ENCODE measurements at places on chromosomes 13 and 19. TPM values are rescaled to one million over a fixed set of nuclear protein-coding genes. Genes with fewer than 3 reads are reported as not detected.

DNA sequence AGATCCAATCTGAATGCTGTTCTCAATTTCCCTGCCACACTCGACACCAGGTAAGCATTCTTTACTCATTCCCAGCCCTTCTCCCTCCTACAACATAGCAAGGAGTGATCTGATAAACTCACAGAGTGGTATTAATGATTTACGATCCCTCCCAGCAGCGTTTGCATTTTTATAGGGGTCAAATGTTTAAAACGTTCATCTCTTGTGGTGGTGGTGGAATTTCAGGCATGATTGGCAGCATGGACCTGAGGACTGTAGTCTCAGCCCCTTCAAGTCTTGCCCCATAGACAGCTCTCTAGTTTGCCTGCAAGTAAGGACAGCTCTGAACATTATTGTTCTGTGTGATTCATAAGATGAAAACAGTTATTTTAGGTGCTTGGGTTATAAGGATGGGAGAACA is 565.7 kb downstream of the EFNB2 start:
- no peaks in the 10 kb centered on the region for H3K36me3 ChIP-seq
- H3K27ac ChIP-seq = no peak overlapping the region
- no peak overlapping the region for H3K4me3 ChIP-seq
- no peaks in the 10 kb centered on the region for H3K4me1 ChIP-seq

GRCh38 chr19:5093948-5094718 is 125.2 kb downstream of the KDM4B start:
- no peak overlapping the region for H3K27ac ChIP-seq
- no peak overlapping the region for H3K4me3 ChIP-seq
- peaks cover 94% of the 10 kb centered on the region for H3K36me3 ChIP-seq
- no peak for DNase-seq
- H3K27me3 ChIP-seq = no peaks in the 10 kb centered on the region

GRCh38 chr13:58619396-58620113 is 988.0 kb downstream of the PCDH17 start:
- H3K4me3 ChIP-seq = no peak overlapping the region
- H3K27me3 ChIP-seq = no peaks in the 10 kb centered on the region
- H3K4me1 ChIP-seq = no peaks in the 10 kb centered on the region
- no peak overlapping the region for H3K27ac ChIP-seq
- no peaks in the 10 kb centered on the region for H3K36me3 ChIP-seq

DNA sequence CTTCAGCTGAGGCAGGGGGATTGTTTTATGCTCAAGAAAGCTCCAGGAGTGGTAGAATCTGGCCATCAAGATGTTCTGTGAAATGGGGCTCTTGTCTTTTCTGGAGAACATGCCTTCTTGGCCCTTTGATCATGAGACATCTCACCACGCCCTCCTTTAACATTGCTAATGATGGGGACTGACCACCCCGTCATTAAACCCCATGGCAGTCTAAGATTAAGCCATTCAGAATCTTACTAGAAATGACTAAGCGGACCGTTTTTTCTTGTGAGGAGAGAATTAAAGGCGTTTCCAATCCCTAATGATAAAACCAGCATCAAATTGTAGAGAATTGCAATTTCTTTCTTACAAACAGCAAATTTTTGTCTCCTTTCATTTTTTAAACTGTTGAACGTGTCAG is 89.4 kb downstream of the COL4A2 start:
- no peak overlapping the region for H3K4me3 ChIP-seq
- peaks cover 29% of the 10 kb centered on the region for H3K4me1 ChIP-seq
- H3K36me3 ChIP-seq = no peaks in the 10 kb centered on the region
- peak overlapping the region; percentile 62 for H3K27ac ChIP-seq
- no peaks in the 10 kb centered on the region for H3K27me3 ChIP-seq

- H3K36me3 ChIP-seq = no peaks in the 10 kb centered on the region
- H3K4me1 ChIP-seq = peaks cover 14% of the 10 kb centered on the region
- H3K27ac ChIP-seq = peak within 1 kb of the TSS; percentile 84
- no peaks in the 10 kb centered on the region for H3K27me3 ChIP-seq
Measured at GRCh38 chr19:16495982-16496612, at the start of the genes C19orf44 and CALR3. C19orf44 (plus strand) TSS chr19:16496394; CDS start chr19:16500793, 4,399 bp downstream. CALR3 (minus strand) TSS chr19:16496167; CDS start chr19:16496129, 38 bp downstream.

DNA sequence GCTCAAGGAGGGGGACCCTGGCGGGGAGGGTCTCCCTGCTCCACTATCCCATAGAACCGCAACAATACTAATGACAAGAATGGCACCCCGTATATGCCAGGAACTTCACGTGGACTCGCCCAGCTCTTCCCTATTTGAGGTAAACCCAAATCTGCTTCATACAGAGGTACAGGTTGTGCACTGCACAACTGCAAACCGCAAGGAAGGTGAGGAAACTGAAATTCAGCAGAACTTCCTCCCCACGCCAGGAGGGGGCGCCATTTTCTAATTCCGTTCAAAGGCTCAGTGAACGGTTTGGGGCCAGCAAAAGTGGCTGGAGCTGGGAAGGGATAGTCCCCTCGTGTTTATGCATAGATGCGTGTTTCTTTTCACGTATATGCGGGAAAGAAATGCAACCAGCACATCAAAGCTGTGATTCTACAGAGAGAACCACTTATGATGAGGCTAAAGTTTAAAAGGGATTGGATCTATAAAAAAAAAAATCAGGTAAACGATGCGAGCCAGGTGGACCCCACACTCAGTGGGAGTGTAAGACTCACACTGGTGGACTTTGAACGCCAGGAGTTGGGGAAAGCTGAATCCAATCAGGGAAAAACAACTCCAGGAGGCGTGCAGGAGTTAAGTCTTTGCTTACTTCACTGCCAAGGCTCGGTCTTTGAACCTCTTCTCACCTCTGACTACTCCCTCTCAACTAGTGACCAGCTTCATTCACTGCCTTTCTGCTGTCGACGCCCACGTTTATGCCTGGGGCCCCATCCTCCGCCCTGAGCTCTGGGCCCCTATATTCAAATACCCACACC is 20.3 kb downstream of the C19orf81 start:
- H3K27me3 ChIP-seq = peaks cover 93% of the 10 kb centered on the region
- no peak overlapping the region for H3K4me3 ChIP-seq
- H3K27ac ChIP-seq = no peak overlapping the region
- no peaks in the 10 kb centered on the region for H3K4me1 ChIP-seq

DNA sequence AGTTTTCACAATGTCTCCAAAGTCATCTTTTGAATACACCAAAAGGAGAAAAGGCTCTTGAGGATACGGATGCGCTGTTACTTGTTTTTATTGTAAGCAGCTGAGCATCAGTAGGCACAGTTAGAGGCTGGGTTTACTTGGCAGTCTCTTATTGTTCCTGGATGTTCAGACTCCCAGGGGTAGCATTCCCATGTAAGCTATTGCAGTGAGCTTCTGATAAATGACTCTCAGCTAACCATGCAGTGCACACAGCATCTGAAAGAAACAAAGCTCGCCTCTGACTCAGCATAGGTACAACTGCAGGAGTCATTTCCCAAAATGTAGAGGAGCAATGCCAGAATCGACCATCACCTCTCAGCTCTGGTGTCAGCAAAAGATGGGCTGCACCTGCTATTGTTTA is 84.8 kb downstream of the DCT start:
- H3K36me3 ChIP-seq = no peaks in the 10 kb centered on the region
- H3K4me1 ChIP-seq = no peaks in the 10 kb centered on the region
- H3K4me3 ChIP-seq = no peak overlapping the region
- H3K27ac ChIP-seq = no peak overlapping the region
- H3K27me3 ChIP-seq = no peaks in the 10 kb centered on the region

DNA sequence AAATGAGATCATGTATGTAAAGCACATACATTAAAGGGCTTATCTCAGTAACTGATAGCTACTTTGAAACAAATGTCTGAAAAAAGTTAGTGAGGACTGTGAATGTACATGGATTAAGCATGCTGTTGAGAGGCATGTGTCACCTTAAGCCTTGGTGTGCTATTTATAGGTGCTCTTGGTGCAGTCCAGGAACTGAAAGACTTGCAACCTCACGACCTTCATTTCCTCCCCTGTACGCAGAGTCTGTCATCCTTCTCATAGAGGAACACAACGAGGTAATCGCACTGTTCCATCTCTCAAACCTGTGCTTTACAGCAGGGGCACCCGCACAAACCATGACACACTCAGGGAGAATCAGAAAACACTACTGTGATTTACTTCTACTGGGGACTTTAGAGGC is 65.6 kb downstream of the UFM1 start:
- H3K4me3 ChIP-seq = no peak overlapping the region
- DNase-seq = no peak
- H3K27ac ChIP-seq = no peak overlapping the region

DNA sequence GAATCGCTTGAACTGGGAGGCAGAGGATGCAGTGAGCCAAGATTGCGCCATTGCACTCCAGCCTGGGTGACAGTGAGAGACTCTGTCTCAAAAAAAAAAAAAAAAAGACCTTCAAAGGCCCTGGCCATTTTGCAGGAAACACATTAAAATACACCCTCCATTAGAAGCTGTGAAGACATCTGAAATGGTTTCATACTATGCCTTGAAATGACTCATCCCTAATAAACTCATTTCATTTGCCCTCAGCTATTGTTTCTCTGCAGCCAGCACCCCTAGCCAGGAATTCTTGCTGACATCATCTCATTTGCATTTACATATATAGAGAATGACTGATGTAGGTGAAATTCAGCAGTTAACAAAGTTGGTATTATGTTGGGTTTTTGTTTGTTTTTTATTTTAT is 8.7 kb downstream of the EML2 start:
- no peaks in the 10 kb centered on the region for H3K4me1 ChIP-seq
- DNase-seq = no peak
- H3K27me3 ChIP-seq = no peaks in the 10 kb centered on the region
- peaks cover 22% of the 10 kb centered on the region for H3K36me3 ChIP-seq
- H3K4me3 ChIP-seq = no peak overlapping the region

DNA sequence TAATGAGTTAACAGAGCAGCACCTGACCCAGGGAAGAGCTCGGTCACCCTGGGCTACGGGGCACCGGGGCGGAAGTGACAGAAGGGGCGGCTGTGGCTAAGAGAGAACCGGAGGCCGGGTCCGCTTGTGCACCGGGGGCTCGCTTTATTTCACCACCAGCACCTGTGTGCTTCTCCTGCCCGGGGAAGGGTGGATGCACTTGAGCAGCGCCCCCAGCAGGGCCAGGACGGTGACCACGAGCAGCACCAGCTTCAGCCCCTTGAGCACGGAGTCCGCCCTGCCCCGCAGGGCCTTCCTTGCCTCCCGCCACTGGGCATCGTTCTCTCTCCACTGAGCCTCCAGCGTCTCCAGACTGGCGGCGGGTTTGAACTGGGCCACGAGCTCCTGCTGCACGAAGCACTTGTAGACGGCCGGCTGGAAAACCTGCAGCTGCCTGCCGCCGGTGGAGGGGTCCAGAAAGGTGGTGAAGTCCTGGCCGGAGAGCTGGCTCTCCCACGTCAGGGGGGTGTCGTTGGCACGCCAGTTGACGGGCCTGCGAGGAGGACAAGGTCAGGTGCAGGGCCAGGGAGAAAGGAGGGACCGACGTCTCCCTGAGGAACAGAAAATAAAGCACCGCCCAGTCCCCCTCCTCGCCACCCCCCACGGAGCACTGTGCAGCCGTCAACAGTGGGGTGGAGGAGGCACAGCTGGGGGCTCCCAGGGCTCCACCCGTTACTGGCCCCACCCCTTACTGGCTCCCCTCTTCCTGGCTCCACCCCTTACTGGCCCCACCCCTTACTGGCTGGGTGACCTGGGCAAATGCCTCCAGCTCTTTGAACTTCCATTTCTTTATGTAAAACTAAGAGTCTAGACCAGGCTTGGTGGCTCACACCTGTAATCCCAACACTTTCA is 3.6 kb downstream of the FAM187B start:
- H3K4me3 ChIP-seq = no peak overlapping the region
- H3K36me3 ChIP-seq = no peaks in the 10 kb centered on the region
- no peaks in the 10 kb centered on the region for H3K4me1 ChIP-seq
- no peaks in the 10 kb centered on the region for H3K27me3 ChIP-seq

- H3K4me3 ChIP-seq = no peak overlapping the region
- no peak for DNase-seq
- no peaks in the 10 kb centered on the region for H3K36me3 ChIP-seq
- no peak overlapping the region for H3K27ac ChIP-seq
Measured at GRCh38 chr13:98280176-98280510, 103.1 kb upstream of the RNF113B start.

DNA sequence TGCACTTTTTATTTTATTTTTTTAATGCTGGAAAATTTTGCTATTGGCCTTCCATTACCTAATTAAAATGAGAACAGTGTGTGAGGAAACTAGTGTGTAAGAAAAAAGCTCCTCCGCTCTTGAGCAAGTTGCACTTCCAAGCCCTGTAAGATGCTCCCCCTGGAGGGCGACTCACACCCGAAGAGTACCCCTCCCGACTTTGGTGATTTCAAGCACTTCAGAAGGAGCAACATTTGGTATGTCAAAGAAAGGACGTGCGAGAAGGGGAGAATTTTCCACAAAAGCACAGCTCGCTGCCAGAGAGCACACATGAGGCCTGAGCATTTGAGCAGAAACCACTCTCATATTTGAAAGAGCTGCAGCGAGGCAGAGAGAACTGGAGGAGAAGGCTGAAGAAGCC is 504.4 kb downstream of the FGF9 start:
- no peaks in the 10 kb centered on the region for H3K4me1 ChIP-seq
- no peak overlapping the region for H3K27ac ChIP-seq
- H3K36me3 ChIP-seq = no peaks in the 10 kb centered on the region
- no peak for DNase-seq

DNA sequence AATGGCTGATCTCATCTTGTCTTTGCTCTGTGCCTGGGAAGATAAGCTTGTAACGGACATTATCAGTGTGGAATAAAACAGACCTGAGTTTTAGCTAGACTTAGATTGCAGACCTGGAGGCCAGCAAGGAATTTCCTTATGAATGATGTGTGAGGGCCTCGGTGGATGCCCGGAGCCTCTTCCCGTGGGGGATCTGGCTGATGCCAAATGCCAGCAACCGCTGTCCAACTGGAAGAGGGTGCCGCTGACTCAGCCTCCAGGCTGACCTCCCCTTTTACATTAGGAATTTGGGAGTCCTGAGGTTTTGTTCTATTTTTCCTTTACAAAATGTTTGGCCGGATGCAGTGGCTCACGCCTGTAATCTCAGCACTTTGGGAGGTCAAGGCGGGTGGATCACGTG is 19.6 kb upstream of the LILRA2 start:
- no peak for DNase-seq
- no peaks in the 10 kb centered on the region for H3K36me3 ChIP-seq
- H3K27ac ChIP-seq = no peak overlapping the region
- peaks cover 14% of the 10 kb centered on the region for H3K4me1 ChIP-seq

DNA sequence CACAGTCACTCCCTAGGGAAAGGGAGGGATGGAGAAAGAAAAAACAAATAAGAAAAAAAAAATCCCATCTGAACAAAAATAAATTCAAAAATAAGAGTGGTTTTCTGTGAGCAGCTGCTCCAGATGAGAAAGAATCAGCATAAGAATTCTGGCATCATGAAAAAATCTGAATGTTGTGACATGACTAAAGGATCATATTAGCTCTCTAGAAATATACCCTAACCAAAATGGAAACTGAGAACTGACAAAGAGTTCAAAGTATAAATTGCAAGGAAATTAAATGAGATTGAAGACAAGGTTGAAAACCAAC is 579.0 kb downstream of the UQCRFS1 start:
- no peak for DNase-seq
- H3K27me3 ChIP-seq = no peaks in the 10 kb centered on the region
- H3K4me3 ChIP-seq = no peak overlapping the region
- peaks cover 12% of the 10 kb centered on the region for H3K4me1 ChIP-seq
- H3K36me3 ChIP-seq = no peaks in the 10 kb centered on the region

ZNF541 gene
- total RNA-seq = 0.40 TPM

PLIN5 gene
- total RNA-seq = 7.0 TPM

SLC7A10 gene
- total RNA-seq = not detected

ZNF177 gene
- total RNA-seq = 1.9 TPM

ELAVL1 gene
- total RNA-seq = 61.1 TPM

PCDH17 gene
- 140 TPM for total RNA-seq

RNF225 gene
- total RNA-seq = not detected

PCDH8 gene
- not detected for total RNA-seq

PRRG2 gene
- total RNA-seq = 1.9 TPM

PDE4C gene
- total RNA-seq = 1.4 TPM

Measured in spleen (tissue), 13 donors.